ENCODE measurements at places on chromosomes 1 and 21.

DNA sequence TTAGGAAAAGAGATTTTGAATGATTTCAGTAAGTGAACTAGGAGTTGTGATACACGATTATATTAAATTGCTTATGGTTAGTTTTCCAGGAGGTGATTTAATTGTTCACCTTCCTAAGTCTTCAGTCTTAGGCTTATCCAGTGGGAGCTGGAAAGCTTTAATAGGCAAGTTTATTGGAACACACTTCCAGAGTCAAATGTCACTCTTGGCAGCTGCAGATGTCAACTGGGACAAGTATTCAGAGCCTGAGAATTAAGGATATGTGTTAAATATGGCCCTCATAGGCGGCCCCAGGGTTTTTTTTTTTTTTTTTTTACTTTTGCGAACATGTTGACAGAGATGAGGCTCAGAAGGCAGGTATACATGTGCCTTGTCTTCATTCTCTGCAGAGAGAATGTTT, 29.2 kb downstream of the UCK2 start:
- no peak for DNase-seq

GRCh38 chr21:37891972-37892371, 24.3 kb downstream of the KCNJ6 start:
- no peak for DNase-seq

- DNase-seq = no peak
Measured at GRCh38 chr1:54110996-54111395, 41.8 kb downstream of the CDCP2 start.

- DNase-seq = no peak
Measured at GRCh38 chr1:240501115-240501514, 110.8 kb downstream of the GREM2 start.

- no peak for DNase-seq
Measured at GRCh38 chr1:155035936-155036335, 2.3 kb downstream of the DCST1 start.

GRCh38 chr1:55129194-55129728, 85.9 kb downstream of the USP24 start:
- no peak for DNase-seq

Measured in stimulated activated CD4-positive, alpha-beta T cell treated with anti-CD3 and anti-CD28 coated beads, Interleukin-15, amount 100 ng/mL, for 1 hour (primary cell).